Right renal cortex interstitium (tissue), 3 donors: ENCODE measurements at places on chromosomes 5 and 9. TPM values are rescaled to one million over a fixed set of nuclear protein-coding genes. Genes with fewer than 3 reads are reported as not detected.
A peak's percentile ranks its signal among the peaks of the same experiment; 100 is the strongest.

DNA sequence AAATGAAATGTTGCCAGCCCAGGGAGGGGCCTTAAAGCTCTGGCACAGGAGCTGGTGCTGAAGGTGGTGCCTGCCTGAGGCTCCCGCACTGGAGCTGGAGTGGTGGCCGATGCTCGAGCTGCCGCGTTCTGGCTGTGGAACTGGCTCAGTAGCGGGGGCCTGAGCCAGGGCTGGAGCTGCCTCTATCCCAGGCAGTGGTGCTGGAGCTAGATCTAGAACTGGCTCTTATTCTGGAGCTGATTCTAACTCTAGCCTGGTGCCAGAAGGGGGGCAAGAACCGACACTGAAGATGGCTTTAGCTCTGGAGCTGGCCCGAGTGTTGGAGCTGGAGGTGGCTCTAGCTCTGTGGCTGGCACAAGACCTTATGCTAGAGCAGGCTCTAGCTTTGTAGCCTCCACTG, 19.2 kb downstream of the OBP2B start:
- DNase-seq: no peak

MACIR gene
- polyA plus RNA-seq: 19.1 TPM

FOXI1 gene
- polyA plus RNA-seq: 7.8 TPM

DNA sequence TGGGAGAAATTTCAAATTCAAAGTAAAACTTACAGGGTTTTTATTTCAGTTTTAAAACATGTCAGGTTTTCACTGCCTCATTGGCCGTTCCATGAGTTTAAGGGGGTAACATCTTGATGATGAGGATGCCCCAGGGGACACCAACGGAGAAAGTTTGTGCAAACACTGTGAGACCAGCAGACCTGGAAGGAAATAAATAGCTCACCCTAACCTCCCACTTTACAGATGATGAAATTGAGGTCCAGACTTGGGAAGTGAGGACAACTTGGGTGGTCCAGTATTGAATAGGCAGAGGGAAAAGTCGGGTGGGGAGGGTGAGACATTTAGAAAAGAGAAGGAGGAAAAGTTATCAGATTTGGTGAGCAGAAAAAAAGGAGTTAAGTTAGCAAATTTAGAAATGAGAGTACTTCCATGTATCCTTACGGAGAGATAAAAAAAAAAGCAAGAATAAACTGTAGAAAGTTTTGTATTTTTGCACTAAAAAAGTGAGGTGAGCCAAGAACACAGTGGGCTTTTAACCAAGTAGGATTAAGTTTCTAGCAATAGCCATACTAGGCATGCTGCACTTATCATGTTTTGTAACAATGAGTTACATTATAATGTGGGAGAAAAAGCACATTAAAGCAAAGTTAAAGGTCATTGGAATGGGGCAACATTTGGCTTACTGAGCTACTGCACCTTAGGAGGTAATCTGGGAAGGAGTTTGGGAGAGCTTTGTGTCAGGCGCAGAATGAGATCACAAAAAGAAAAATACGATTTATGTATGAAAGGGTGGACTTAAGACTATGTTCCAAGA, 125.1 kb downstream of the GAS1 start:
- DNase-seq: no peak

CYLC2 gene
- not detected for polyA plus RNA-seq

DNA sequence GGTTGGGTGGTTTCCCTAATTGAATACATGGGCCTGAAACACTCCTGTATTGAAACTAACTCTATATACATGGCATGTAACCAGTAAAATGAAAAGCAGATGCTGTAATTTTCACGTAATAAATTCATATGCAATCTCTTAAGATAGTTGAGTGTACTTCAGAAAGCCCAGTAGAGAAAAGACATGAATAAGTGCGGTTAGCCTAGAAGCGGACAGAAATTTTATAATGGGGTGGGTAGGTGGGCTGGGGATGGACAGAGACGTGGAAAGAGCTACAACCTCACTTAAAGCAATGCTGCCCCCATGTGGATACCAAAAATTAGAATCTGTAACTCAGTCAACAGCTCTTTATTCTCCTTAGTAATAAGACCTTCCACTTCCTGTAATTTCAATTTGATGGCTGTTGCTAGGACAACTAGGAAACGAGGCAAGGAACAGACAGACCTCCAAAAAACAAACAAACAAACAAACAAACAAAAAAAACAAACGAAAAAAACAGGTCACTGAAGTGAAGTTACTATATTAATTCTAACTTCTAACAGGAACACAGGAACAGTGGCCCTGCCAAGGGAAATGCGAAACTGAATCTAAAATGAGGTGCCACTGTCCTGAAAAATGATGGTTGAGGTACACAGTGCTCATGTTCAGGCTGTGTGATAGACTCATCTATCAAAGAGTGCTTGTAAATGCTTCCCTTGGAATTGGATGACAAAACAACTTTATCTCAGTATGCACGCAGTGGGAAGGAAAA, 103.4 kb upstream of the GNA14 start:
- peak; percentile 63 for DNase-seq

DNA sequence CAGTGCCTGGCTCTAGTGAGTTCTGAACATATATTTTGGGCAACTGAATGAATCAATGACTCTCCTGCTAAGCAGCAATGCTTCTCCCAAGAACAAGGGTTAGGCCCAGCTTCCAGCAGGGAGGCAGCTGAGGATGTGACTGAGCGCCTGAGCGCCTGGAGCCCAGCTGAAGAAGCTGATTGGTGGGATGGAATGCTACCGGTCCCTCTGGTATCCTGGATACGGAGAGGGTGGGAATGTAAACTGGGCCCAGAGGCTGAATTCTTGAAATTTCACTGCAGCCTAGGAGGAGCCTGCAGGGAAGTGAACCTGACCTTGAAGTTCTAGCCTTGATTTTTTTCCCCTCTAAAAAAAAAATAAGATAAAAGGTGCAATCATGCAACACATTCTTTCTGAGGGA, 43.2 kb downstream of the WWC1 start:
- DNase-seq: no peak

GRCh38 chr9:128275198-128276007, at the start of gene GOLGA2:
Gene GOLGA2 (minus strand): TSS chr9:128276007. CDS start chr9:128275976, 31 bp downstream.
- DNase-seq: no peak

DNA sequence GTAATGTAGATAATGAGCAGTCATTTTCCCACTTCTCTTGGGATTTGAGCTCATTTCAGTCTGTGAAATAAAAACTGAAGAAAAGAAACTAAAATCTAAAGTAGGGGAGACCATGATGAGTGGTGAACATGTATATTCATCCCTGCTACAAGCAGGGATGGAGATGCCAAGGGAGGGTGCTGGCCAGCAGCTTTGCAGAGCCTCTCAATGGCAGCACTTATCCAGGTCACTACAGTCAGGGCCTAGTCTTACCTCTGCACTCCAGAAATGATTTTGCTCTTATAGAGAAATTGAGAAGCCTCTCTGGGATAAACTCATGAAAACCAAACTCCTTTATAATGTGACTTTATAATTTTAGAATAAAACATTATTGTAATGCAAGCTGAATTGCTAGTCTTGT, 317.6 kb downstream of the FBXL17 start:
- no peak for DNase-seq

DNA sequence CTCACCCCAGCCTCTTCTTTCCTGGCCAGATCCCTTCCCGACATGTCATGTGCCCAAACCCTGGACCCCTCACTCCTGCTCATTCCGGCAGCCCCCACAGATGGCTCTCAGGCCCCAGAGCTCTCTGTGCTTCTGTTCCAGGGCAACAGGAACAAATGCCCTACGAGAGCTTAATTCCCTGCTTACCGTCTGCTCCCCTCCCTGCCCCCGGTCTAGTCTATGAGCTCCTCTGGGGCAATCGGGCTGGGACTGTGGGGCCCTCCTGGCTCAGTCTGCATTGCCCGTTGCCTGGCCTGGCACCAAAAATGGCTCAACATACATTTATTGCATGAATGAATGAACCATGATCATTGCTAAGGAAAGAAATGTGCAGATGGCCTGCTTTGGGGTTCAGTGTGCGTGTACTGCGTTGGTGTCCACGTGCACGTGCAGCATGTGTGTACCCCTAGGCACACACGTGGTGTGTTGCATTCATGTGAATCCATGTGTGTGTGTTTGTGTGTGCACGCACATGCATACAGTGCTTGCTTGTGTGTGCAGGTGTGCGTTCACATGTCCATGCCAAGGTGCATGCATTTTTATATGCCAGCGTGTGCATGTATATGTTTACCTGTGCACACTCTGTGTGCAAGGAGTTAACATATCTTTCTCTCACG, 201.2 kb upstream of the IER5L start:
- no peak for DNase-seq

DNA sequence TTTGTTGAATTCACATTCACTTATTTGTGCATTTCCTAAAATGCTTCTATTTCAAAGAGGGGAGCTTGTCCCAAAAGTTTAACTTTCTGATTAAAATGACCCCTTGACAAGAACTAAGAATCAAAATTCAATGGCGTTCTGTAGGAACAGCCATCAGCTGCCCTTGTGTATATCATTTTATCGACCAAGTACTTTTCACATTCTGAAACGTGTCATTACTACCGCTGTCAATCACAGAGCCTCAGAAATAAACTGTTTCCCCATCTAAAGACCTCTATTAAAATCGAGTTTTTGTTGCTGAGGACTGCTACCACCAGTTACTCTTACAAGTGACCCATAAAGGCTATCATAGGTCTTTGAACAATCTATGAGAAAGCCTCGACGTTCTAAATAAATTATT, 1.6 kb upstream of the FOXD1 start:
- DNase-seq: no peak

GRCh38 chr5:127870914-127871313, 167.7 kb downstream of the CCDC192 start:
- DNase-seq: no peak

CNTNAP3B gene
- 9.2 TPM for polyA plus RNA-seq

DNA sequence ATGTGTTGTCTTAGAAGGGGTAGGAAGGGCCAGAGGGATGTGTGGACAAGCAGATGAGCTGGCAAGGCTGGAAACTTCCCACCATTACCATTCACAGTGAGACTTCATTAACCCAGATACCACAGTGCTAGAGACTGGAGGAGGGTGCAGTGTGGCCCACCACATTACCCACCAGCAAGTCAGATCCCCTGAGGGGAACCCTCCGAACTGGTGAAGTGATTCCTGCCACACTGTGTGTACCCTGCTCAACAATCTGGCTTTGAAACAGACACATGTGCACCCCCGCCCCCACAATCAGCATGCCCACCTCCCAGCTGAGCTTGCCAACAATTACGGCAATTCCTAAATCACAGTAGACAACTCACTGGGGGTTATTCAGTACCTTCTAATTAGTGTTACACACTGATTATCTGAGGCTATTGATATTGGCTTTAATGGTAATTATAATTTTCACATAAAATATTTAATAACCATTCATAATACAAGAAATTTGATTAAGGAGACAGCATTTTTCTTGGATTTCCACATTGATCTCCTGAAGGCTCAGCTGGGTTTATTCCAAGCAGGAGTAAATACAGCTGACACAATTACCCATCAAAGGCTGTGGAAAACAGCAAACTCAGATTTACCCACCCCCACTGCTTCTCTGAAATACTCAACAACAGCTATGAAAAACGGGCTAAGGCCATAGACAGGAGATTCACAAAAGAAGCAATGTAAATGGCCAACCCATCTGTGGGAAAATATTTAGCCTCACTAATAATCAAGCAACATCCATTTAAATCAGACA, 169.3 kb upstream of the FSTL4 start:
- no peak for DNase-seq

GRCh38 chr9:111991179-111991578, 94.6 kb downstream of the UGCG start:
- no peak for DNase-seq

PCDHA3 gene
- 0.45 TPM for polyA plus RNA-seq

DNA sequence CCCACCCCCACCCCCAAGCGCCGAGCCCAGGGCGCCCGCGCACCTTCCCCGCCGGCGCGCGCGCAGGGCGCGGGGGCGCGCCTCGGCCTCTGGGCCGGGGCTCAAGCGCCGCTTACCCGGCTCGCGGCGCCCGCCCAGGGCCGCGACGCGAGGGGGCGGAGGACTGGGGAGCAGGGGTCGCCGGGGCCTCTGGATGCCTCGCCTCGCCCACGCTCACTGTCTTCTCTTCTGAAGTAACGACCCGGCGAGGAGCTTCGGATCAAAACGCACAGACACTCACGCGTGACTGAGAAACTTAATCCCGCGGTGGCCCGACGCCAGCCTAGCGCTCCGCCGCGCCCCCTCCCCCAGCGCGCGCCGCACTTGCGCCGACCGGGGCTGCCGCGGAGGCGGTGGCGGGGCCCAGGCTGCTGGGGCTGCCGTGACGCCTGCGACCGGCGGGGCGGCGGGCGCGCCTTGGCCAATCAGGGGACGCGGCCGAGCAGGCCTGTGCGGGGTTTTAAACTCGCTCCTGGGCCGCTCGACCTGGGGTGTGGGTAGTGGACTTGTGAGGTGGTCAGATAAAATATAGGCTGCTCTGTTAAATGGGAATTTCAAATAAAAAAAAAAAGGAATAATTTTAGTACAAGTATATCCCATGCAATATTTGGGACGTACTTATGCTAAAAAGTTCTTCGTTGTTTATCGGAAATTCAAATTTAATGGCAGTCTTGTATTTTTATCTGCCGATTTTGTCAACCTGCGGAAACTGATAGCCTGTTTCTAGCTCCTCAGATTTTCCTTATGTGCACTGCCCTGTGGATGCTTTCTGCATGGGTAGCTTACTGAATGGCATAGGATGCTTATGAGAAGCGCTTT, at the start of gene MPDZ:
MPDZ (minus strand) TSS at position 409 of the 858 bp plus-strand sequence. CDS start 29,377 bp downstream, outside the sequence.
- peak; percentile 71 for DNase-seq

LHX6 gene
- 3.3 TPM for polyA plus RNA-seq

DNA sequence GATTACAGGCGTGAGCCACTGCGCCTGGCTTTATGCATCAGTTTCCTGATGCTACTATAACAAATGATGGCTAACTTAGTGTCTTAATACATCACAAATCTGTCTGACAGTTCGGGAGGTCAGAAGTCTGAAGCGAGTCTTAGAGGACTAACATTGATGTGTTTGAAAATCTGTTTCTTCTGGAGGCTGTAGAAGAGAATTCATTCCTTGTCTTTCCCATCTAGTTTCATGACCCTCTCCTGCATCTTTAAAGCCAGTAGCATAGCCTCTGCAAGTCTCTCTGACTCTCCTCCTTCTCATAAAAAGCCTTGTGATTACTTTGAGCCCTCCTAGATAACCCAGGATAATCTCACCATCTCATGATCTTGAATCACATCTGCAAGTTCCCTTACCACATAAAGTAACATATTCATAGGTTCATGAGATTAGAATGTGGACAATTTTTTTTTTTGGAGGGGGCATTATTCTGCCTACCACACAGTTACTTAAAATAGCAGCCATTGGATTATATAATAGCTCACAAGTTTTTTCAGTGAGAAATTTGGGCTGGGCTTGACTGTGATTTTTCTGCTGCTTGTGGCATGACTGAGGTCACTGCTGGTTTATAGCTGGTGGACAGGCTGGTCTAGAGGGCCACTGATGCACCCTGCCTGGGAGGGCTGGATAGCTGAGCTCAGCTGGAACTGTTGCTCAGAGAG, 134.8 kb downstream of the FBXL7 start:
- no peak for DNase-seq

DNA sequence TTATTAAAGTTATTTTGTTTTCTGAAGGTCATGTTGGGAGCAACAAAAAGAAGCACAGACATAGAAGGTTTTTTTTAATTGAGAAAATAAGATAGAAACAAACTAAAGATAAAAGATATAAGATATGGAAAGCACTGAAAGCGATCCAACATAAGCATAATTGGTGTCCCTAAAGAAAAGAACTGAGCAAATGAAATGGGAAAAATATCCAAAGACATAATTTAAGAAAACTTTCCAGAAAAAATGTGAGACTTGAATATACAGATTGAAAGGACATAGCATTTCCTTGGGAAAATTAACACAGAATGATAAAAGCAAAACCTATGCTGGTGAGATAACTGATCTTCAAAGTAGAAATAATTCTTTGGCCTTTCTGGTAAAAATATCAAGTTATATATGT, 289.3 kb downstream of the KIAA0825 start:
- DNase-seq: no peak

GRCh38 chr5:175223291-175223690, 220.7 kb downstream of the DRD1 start:
- no peak for DNase-seq

GRCh38 chr9:131982102-131982501, 97.6 kb downstream of the MED27 start:
- no peak for DNase-seq
